ENCODE measurements at places on chromosomes 2 and 18.

- no peak for DNase-seq
These were observed 3.4 kb downstream of the PXDN start for GRCh38 chr2:1740716-1741589.

GRCh38 chr2:164739966-164740365, 101.7 kb downstream of the COBLL1 start:
- no peak for DNase-seq

DNA sequence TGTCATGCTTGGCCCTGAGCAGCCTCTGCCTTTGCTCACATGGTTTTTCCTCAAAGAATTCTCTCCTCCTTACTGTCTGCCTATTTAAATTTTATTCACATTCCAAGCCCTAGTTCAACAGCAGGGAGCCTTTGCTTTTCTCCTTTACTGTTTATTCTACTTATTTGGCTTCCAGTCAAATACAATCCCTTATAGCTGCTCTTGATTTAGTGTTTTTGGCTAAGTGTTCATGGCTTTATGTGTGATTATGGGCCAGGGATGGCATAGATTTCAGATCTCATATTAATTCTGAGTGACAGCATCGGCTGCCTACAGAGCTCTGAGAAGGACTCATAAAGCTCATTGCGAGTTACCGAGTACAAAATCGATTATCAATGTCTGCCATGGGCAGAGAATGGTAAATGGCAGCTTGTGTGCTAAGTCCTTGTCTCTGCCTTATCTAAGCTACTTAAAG, 106.7 kb downstream of the METTL8 start:
- no peak for DNase-seq

GRCh38 chr2:48380989-48381625, 148.8 kb upstream of the STON1 start:
- no peak for DNase-seq

- DNase-seq, result no peak
These were observed 28.7 kb upstream of the RTN4 start for GRCh38 chr2:55078956-55079355.

- DNase-seq, result no peak
These were observed 24.6 kb downstream of the ALPK2 start for GRCh38 chr18:58604311-58604710.

GRCh38 chr2:178074123-178075005, 1.8 kb upstream of the PDE11A start:
- no peak for DNase-seq

GRCh38 chr2:222609381-222609780, 46.5 kb downstream of the FARSB start:
- DNase-seq, result no peak

DNA sequence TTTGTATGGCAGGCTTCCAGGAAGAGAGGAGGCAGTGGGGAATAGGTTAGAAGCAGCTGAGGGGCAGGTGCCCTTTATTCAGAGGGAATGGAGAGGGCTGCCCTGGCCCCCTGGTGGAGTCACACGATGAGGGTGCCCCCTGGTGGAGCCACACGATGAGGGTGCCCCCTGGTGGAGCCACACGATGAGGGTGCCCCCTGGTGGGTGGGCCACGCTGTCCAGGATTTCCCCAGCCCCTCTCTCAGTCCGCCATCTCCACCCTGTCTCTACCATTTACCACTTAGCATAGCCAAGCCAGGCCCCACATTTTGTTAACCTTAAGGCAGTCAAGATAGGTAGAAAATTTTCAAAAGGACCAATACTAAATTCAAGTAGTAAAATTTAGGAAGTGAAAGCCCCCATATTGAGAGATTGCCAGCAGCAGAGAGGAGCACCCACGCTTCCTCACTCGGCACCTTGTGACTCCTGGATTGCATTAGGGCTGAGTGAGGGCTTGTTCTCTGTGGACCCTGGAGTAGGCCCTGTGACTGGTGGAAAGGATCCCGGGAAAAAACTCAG, 10.4 kb upstream of the FAM228A start:
- peak; percentile 5 for DNase-seq

- DNase-seq, result no peak
These were observed 332.0 kb upstream of the RAB12 start for GRCh38 chr18:8277270-8277669.

DNA sequence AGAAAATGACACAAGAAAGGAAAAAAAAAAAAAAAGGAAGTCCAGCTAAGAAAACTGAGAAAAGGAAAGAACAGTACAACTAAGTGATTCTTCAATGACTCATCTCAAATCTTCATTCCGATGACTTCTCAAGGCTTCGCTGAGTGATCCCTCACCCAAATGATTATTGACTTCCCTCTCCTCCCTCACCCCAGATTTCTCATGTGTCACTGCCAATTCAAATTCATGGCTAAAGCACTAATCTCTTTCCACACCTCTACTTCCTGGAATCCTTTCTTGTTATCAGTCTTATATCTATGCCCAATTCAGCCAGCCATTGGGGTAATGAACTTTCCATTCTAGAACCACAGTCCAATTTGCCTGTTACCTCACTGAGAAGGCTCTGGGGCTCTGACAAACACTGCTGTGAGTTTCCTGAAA, 7.2 kb upstream of the ABCB11 start:
- DNase-seq, result no peak

GRCh38 chr18:34128436-34128835, 96.3 kb downstream of the NOL4 start:
- no peak for DNase-seq

- DNase-seq, result no peak
These were observed 181.2 kb upstream of the FSHR start for GRCh38 chr2:49335546-49335945.

GRCh38 chr2:20674974-20675679, 8.2 kb downstream of the GDF7 start:
- DNase-seq, result no peak

DNA sequence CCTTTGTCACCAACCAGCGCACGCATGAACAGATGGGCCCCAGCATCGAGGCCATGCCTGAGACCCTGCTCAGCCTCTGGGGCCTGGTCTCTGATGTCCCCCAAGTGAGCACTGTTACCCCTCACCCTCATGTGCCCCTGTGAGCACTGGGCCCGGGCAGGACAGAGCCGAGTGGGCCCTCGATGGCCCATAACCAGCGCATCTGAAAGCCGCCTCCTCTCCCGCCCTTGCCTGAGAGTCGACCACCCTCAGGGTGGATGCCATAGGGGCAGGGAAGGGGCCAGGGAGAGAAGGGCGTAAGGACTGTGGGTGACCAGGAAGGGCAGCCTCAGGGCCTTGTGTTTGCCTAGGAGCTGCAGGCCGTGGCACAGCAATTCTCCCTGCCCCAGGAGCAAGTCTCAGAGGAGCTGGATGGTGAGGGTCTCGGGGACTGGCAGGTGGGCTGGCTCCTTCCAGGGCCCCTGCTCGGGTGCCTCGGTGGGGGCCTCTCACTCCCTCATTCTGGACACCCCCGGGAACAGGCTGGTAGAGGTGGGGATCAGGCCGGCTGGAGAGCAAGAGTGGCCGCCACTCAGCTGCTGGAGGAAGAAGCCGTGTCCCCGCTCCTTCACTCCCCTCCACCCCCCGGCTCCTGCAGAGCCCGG, 2.1 kb downstream of the PROM2 start:
- DNase-seq, result no peak
